ENCODE measurements at places on chromosomes 4 and X.

DNA sequence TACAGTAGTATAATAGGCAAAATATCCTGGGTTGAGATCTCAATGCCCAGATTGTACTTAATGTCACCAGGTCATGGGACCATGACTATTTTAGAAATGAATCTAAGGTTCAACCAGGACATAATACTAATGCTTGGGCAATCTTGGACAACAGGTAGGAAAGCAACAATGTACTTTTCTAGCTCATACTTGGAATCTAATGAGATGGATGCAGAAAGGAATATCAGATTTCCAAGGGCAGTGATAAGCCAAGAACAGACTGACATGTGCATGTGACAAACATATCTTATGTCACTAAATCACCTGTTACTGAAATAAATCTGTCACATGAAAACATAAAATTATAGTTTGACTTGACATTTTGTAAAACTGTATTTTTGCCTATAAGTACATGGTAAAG is 51.1 kb downstream of the RPS6KA3 start:
- no peak for DNase-seq

DNA sequence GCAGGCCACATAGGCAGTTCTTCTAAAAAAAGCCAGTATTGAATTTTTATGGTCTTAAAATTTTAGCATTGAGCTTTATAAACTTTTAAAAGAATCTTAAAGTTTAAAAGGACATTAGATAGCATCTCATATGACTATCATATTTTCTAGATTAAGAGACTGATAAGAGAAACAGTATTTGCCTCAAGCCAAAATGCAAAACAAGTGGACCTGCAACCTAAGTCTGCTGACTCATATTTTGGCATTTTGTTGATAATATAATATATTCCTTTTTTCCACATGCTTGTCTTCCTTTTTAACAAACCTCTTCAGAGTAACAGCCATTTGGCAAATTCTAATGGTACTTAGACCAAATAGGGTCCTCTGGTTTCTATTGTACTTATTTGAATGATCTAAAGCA is 328.5 kb upstream of the GALNTL6 start:
- DNase-seq = no peak

DNA sequence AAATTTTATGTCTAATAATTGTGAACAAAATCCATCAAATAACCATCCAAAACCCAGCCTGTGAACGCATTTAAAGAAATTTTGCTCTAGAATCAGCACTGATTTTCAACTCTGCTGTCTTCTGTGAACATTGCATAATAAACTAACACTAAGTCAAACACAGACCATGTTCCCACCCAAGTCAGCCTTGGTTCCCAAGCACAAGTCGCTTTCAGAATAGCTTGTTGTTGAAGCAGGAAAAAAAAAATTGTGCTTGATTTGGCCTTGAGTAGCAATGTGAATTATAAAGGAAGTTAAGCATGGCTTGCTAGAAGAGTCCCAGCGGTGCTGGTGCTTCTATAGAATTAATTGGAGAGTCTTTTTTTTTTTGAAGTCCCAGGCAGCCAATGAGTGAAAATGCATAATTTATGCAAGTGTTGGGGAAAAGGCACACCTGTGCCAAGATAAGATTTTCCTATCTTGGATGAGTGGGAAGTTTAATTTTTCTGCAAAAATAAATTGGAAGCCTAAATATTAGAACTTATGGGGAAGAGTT is 42.1 kb downstream of the HHIP start:
- no peak for DNase-seq

GRCh38 chr4:36004204-36004851 is 240.0 kb downstream of the ARAP2 start:
- DNase-seq = no peak

- no peak for DNase-seq
These were observed 3.1 kb upstream of the FGFR3 start for GRCh38 chr4:1790005-1790404.
